T1000 (cell line): ENCODE measurements at places on chromosomes 5 and 9.

DNA sequence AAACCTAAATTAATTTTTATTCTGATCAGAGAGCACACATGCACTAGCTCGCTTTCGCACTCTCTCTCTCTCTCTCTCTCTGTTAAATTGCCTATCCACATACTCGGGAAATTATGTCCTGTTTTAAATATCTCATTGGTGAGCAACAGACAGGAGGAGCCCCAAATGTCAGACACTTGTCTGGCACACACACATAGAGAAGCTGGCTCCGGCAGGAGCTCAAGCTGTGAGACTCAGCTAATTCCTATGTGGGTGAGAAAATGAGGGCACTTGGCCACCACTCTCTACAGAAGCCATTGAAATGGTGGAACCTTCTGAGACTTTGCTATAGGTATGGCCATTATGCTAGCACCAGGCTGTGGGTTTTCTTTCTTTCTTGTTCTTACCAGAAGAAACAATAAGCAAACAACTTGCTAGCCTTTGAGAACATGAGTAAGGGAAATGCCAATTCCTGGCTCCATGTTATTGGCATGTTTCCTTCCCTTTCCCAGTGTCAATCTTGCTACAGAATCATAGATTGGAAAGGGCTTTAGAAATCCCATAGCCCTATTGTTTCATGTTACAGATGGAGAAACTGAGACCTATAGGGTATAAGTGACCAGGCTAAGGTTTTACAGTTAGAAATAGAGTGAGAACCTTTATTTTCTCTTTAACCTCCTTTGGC is 9.0 kb downstream of the RFX3 start:
- no peak for DNase-seq

DNA sequence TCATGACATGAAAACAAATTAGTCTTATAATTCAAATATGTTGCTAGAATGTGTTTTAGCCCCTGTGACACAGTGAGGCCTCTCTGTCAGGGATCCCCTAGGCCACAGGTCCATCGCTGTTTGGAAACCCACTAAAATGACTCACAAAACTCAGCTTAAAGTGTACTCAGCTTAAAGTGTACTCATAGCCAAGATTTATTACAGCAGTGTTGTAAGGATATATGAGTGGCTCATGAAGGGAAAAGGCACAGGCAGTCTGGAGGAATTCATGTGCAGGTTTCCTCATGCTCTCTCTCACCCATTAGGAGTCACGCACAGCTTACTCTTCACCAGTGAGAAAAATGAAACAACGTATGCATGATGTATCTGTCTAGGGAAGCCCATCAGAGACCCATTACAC is 24.4 kb upstream of the TGFBI start:
- DNase-seq = no peak

DNA sequence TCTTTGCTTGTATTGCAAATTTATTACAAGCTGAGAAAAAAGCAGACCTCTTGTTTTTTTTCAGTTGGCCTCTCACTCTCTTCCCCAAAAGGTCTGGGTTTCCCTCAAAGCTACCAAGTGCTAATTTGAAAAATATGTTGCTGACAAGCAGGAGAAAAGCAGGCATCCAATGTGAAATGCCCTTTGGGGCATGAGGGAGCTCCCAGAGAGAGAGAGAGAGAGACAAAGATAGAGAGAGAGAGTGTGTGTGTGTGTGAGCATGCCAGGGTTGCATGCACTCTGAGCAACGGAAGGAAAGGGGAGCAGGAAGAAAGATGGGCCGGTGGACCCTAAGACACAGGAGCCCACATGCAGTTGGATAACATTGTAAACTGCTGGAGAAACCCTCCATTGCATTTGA is 358.4 kb downstream of the TMEM38B start:
- no peak for DNase-seq

GRCh38 chr9:103985077-103985476 is 109.0 kb upstream of the SMC2 start:
- no peak for DNase-seq

GRCh38 chr5:169025491-169025890 is 275.4 kb downstream of the SLIT3 start:
- no peak for DNase-seq
